ENCODE measurements at places on chromosomes 13 and 19.

DNA sequence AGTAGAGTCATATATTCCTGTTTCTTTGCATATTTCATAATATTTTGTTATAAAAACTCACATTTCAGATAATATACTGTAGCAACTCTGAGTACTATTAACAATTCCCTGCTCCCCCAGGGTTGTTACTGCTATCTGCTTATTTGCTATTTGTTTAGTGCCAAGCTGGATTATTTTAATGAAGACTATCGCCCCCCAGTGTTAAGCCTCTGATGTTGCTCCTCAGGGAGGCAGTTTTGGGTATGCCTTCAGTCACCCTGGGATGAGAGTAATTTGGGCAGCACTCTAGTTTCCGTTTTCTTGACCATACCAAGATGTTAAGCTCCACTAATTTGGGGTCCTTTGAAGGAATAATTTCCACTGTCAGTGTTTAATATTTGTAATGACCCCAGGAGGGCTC is 46.0 kb downstream of the MICU2 start:
- DNase-seq, result no peak

GRCh38 chr19:2015608-2015950 is at the start of gene BTBD2:
Gene BTBD2, minus strand, starts transcription at chr19:2015714. Its CDS starts 11 bp downstream, at chr19:2015703.
- no peak for DNase-seq

DNA sequence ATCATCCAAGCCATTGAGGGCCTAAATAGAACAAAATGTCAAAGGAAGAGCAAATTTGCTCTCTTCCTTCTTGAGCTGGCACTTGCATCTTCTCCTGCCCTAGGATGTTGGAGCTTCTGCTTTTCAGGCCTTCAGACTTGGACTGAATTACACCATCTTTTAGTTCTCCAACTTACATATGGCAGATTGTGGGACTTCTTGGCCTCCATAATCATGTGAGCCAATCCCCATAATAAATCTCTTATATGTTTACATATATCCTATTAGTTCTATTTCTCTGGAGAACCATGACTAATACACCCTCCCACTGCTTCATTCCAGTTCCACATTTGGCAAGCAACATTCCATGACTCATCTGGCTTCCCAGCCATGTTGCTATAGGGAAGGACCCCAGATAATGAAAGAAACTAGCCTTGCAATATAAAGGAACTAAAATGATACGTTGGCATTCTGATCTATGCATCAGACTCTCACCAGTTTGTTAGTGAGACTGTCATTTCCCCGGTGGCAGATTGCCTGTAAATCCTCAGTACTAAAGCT is 11.0 kb upstream of the ACOD1 start:
- no peak for DNase-seq

DNA sequence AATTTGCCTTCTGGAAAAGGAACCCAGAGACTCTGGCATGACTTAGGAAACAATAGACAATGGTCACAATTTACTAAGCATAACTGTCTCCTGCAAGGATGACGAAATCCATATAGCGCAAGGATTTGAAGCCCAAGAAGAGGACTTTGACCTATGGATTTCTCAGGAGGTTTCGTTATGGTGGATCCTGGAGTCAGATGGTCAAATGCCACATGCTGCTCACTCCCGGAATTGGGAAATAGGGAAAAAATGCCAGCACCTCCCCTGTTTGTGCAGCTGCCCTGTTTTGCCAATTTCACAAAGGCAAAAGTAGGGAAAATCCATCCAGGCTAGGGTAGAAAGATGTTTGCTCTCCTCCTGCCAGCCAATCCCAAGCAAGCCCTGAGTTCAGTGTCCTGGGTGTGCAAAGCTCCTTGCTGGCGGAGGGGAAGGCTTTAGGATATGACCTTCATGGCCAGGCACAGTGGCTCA is 23.4 kb downstream of the RDH8 start:
- DNase-seq, result no peak

DNA sequence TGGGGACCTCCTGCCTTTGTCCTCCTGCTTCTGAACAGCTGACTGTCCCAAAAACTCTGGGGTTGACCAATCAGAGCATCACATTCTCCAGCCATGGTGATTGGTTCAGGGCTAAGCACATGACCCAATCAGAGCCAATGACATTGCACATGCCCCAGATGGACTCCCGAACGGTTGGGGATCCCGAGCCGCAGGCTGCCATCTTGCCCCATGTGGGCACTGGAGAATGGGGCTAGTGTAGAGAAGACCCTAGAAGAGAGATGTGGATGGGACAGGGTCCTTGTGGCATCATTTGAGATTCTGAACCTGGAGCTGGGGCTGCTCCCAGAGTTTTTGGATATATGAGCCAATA is 31.3 kb upstream of the PEPD start:
- DNase-seq, result no peak

GRCh38 chr19:51094696-51095279 is 12.1 kb upstream of the KLK14 start:
- DNase-seq, result no peak

DNA sequence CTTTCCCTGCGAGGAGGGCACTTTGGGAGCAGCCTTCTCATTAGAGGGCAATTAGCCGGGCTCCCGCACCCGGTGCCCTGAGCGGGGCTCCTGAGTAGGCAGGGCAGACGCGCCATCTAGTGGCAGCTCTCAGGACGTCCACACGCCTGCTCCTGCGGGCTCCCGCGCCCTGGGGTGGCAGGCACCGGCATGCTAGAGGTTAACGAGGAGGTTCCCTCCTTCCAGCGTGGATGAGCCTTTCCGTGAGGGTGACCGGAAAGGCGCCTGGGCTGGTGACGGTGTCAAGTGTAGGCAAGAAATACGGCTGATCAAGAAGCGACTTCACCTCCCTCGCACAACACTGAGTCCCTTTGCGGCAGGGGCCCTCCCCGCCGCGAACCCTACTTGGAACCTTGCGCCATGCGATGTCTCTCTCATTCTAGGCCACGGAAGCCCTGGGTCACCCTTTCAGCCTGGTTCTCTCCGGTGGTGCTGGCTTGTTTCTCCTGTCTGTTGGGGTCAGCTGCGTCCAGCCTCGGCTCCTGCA is 67.7 kb downstream of the ALOX5AP start:
- peak; percentile 78 for DNase-seq

DNA sequence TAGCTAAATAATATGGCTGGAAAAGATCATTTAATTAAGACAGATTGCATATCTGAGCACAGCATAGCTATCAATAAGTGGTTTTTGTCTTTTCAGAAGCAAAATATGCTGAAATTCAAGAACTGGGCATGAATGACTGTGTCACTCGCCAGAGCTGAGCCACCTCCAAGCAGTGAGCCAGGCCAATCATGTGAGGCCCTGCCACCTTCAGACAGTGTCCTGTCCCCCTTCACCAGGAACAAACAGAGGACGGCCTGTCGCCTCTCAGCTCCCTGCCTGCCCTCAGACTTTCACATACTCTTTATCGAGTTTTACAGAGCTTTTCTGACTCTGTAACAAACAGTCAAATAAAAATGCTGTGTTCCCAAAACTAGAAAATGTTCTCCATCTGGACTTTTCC is 171.0 kb upstream of the TSC22D1 start:
- DNase-seq, result no peak

- no peak for DNase-seq
These were observed 227.8 kb downstream of the UQCRFS1 start for GRCh38 chr19:28985201-28985600.

DNA sequence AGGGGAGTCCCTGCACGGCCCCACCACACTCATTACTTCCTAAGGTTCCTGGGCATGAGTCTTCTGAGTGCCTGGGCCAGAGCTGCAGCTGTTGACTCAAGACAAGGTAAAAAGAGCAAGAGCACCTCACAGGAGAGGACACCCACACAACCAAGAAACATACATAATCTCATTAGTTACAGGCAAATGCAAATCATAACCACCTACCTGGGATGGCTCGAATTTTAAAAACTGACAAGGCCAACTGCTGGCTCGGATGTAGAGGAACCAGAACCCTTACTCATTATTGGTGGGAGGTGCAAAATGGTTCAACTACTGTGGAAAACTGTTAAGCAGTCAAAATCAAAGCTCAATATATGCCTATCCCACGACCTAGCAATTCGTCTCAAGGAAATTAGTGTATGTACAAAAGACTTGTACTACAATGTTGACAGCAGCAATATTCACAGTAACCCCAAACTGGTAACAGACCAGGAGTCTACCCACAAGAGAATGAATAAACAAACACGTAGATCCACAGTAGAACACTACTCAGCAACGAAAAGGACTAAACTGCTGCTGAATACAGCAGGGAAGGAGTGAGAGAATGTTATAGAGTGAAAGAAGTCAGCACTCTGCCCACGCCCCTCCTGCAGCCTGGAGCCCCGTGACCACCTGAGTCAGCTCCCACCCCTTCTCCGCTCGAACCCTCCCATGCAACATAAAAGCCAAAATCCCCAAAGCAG is 15.8 kb downstream of the AKT2 start:
- DNase-seq, result no peak

DNA sequence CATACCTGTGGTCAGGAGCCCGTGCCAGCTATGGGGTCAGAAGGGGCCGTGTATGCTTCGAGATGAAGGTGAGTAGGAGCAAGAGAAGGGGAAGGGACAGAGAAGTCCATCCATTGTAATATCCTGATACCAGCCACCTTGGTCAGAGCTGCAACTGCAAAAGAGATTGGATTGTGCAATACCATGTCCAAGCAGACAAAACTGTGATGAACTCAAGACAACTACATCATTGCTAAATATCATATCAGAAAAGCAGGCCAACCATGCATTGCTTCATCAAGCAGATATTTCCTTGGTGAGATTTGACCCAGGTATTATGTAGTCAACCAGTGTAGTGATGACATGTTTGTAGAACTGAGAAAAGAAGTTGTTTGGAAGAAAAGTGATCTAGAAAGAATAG is 12.1 kb downstream of the HNRNPUL1 start:
- no peak for DNase-seq

GRCh38 chr13:62629618-62630017 is 1214.0 kb upstream of the PCDH20 start:
- no peak for DNase-seq

DNA sequence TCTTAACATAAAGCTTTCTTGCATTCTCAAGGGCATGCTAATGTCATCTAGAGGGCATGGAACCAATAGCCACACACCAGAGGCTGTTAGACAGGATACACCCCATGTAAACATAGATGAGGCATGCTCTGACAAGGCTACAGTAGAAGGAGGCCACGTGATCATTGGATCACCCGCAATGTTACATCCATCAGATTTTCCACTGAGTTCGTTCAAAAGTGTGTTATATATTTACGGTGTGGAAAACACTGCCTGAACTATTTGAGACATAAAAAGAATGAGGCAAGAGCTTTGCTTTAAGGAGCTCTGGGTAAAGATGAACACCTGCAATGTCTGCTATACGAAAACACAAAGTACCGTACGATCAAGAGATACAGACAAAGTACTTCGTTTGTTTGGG is 817.5 kb upstream of the SLC10A2 start:
- DNase-seq, result no peak

DNA sequence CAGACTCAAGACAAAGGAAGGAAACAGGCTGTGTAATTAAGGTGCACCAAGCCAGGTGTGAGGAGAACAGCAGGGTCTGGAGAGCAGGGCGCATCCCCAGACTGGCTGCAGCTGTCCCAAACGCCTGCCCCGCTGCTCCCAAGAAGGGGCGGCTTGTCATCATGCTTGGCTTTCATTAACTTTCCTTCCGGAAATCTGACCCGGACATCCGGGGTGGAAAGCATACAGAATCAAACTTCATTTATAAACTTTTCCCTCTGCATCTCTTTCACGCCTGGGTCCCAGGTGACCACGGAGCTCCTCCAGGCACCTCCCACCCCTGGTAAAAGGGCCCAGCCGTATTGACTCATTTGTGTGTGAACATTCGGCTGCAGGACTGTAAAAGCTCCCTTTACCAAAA is 31.7 kb downstream of the TSHZ3 start:
- no peak for DNase-seq

GRCh38 chr19:41421314-41421713 is 5.9 kb downstream of the B3GNT8 start:
- DNase-seq, result no peak

GRCh38 chr13:22014469-22014868 is 343.6 kb downstream of the FGF9 start:
- DNase-seq, result no peak

- DNase-seq, result no peak
These were observed 346.5 kb downstream of the FOXO1 start for GRCh38 chr13:40319699-40320579.

- DNase-seq, result no peak
These were observed at the start of gene CEACAM18 for GRCh38 chr19:51478381-51479234. Gene CEACAM18, plus strand, starts transcription at chr19:51478539.

GRCh38 chr13:46810440-46810839 is 13.5 kb upstream of the ESD start:
- DNase-seq, result no peak

GRCh38 chr13:106521095-106521799 is 14.2 kb downstream of the EFNB2 start:
- DNase-seq, result no peak

DNA sequence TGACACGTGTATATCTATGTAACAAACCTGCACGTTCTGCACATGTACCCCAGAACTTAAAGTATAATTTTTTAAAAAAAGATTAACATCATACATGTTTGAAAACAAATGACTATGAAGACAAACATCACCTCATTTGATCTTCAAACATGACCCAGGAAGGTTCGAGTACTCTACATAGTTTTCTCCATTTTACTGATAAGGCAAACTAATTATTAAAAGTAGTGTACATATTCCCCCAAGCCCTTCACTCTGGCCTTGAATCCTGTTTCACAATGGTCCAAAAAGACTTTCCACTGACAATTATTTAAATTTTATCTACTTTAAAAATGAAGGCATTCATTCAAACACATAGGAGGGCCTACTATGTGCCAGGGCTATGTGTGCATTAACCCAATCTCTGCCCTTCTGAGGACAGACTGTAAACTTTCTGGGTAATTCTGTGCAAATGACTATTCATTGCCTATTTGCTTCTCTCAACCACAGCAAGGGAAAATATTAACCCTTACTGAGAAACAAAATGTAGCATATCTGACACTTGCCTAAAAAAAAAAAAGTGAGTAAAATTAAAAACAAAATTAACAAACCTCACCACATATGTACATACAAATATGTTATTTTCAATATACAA is 22.1 kb downstream of the ATP7B start:
- no peak for DNase-seq

- DNase-seq, result no peak
These were observed 223.7 kb downstream of the TBC1D4 start for GRCh38 chr13:75258159-75258782.

- no peak for DNase-seq
These were observed 498.6 kb downstream of the KCTD12 start for GRCh38 chr13:76387566-76387965.

DNA sequence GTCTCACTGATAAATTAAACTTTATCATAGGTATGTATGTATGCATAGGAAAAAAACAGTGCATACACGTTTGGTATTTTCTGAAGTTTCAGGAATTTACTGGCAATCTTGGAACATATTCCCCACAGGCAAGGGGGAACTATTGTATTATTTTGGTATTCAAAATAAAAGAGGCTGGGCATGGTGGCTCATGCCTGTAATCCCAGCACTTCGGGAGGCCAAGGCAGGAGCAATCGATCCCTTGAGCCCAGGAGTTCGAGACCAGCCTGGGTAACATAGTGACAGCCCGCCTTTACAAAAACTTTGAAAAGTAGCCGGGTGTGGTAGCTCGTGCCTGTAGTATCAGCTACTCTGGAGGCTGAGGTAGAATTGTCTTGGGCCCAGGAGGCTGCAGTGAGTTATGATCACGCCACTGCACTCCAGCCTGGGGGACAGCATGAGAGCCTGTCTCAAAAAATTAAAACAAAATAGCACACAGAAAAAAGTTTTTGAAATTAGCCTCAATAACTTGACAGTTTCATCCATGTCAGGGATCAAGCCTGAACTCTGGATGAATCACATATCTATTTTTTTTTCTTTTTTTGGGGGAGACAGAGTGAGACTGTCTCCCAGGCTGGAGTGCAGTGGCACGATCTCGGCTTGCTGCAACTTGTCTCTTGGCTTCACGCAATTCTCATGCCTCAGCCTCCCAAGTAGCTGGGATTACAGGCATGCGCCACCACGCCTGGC is 29.1 kb upstream of the HOMER3 start:
- no peak for DNase-seq

Data from T-helper 17 cell (primary cell).